ENCODE measurements at places on chromosomes 5 and 9.

DNA sequence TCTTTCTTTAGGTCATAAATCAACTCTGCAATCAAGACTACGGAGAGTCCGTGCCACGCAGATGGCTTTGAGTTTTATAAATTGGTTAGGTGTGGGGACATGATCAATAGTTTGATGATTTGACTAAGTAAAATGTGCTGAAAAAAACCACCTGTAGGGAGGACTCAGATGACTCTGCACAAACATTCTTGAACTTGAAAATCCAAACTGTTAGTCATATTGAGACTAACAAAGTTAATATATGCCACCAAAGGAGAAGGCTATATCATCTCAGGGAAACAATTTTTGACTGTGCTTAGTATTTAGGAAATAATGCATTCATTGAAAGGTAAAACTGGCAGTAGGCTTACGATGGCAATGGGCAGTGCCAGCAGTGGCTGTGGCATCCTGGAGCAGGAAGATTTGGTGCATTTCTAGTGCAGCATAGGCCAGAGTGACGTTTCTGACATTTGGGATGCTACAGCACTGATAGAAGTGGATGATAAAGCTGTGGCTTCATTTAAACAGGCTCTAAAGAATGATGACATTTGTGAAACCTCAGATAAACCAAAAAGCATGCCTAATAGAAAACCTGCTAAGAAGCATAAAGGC lies 291.1 kb downstream of the MLLT3 start:
- DNase-seq: no peak

DNA sequence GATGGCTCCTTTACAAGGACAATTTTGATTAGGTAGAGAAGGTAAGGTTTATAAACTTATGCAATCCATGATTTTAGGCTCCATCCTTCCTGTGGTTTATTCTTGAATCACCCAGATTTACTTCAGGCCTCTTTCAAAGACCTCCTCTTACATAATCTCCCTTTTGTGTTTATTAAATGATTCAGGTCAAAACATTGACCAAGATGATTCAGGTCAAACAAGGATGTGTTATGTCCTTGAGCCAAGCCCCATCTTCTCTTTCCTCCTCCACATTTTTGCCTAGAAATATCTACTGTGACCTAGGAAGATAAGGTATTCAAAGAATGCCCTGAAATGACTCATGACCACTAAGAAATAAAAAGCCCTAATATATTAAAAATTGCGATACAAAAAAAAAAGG lies 31.8 kb upstream of the TLR4 start:
- DNase-seq: no peak

GRCh38 chr9:75626860-75627259 lies 263.6 kb upstream of the PCSK5 start:
- DNase-seq: no peak

DNA sequence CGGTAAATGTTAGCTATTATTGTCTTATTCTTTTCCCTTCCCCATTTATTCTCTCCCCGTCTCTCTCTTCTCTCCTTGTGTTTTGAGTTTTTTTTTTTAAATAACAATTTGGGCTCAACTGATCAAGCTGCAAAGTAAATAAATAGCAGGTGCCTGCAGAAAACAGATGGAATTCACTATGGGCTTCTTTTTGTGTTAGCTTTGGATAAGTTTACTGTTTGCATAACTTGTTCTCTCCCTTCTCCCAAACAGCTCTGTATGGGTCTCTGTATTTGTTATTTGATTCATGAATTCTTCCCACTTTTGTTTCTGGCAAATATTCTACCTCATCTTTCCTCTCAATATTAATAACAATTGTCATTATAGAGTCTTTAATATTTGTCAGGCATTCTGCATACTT lies 111.8 kb upstream of the ASTN2 start:
- DNase-seq: no peak

DNA sequence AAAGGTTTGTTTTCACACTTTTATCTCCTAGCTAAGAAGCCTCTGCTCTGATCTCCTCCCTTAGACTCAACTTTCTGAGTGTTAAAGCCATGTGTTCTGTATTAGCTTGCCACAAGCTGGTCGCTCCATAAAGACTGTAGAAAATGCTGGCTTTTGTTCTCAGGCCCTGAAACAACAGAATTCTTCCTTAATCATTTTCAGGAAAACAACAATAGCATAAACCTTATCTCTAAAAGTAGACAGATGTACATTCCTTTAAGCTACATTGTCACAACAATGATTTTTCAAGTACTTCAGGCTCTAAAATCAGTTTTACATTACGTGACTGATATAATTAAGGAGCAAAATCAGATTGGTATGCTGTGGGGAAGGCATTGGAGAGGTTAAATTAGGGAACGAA lies 41.9 kb downstream of the VCAN start:
- no peak for DNase-seq

Data from Jurkat, Clone E6-1 (cell line).